NCI-H1436 (cell line): ENCODE measurements at places on chromosomes 11 and 22.

GRCh38 chr11:66334605-66335442, 1.4 kb downstream of the RIN1 start:
- no peak for DNase-seq

DNA sequence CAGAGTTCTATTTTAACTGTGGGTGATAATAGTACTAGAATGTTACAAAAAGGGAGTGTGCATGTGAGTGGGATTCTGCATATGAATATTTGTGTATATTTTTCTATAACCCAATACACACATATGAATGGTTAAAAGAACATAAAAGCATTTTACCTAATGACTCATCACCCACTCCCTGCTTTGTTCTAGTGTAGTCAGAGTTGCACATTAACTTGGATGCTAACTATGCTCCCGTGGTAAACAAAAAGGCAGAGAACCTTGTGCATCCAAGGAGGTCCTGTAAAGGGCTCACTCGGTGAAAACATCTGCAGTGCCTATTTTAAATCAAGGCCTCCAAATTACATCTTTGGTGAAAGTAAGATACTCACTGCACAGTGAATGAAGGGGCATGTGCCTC, 1289.4 kb downstream of the LRRC4C start:
- no peak for DNase-seq

DNA sequence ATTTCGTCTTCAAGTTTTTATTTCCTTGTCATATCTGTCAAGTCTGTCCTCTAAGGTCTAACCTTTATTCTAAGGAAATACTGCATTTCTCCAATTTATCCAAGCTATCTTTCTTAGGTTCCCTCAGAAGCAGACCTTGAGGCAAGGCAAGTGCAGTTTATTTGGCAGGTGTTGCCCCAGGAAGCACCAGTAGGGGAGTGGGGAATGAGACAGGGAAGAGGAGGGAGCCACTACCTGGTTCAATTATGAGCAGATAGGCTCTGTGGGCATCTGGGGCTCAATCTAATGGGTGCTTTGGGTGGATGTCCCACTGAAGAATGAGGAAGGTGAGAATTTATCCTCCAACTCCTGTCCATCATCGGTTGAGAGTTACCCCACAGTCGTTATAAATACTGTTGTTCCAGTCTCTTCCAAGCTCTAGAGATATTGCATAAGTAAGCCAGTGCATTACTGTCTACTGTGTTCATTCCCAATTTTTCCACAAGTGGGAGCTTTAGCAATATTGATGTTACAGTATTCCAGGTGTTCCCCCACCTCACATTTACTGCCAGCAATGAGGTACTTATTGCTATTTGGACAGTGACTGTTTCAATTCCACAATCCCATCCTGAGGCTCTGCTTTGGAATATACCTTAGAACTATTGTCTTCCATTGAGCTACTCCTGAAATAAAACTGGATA, 154.9 kb upstream of the CEP126 start:
- no peak for DNase-seq

GRCh38 chr11:124174001-124174583, 9.1 kb upstream of the OR10D3 start:
- peak; percentile 86 for DNase-seq

DNA sequence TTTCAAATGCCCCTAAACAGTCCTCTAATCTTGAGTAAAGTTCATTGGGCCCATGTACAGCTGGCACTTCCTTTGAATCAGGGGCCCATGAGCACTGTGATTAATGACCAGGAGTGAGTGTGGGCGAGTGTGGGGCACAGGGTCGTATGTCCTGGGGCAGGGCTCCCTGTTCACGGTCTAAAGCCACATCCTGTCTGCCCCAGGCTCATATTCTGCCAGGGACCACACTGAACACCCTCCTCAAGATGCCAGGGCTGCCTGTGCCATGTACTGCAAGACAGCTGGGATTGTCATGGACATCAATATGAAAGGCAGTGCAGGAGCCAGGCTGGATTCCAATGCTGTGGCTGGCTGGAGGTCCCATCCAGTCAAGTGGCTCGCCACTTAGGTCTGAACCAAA, 130.5 kb downstream of the KIRREL3 start:
- no peak for DNase-seq

- no peak for DNase-seq
These were observed 37.9 kb downstream of the TMPRSS5 start for GRCh38 chr11:113668255-113668654.

DNA sequence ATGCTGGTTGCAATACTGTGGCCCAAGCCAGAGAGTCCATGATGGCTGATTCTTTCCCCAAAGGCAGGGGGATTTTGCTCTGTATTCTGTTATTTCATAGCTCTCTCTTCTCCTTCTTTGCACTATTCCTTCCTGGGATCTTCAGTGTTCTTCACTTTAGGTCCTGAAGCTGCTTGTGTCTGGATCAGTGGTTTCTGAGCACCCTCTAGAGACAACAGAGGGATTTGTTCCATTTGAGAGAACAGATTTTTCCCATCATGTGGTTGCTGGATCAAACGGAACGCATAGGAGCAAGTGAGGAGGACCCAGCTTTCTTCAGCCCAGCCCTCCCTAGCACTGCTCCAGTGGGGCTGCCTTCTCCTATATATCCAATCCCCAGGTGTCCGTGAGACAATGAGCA, 68.7 kb upstream of the SYN3 start:
- DNase-seq = no peak
